ENCODE measurements at places on chromosomes 2 and 18.

DNA sequence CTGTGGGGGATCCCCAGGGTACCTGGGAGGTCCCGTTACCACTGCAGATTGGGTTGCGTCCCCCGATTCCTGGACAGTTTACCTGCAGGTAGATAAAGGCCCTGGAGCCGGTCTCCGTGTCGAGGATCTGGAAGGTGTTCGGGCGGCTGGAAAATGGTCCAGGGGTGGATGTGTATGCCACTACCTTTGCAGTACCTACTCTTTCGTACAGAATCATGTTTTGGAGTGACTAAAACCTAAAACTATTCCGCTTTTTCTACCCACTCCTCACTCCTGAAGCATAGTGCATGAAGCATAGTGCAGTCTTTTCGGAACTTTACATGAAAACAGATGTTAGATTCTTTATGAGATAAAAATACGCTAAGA lies 418 bp downstream of the WDR75 start:
- DNase-seq = no peak

DNA sequence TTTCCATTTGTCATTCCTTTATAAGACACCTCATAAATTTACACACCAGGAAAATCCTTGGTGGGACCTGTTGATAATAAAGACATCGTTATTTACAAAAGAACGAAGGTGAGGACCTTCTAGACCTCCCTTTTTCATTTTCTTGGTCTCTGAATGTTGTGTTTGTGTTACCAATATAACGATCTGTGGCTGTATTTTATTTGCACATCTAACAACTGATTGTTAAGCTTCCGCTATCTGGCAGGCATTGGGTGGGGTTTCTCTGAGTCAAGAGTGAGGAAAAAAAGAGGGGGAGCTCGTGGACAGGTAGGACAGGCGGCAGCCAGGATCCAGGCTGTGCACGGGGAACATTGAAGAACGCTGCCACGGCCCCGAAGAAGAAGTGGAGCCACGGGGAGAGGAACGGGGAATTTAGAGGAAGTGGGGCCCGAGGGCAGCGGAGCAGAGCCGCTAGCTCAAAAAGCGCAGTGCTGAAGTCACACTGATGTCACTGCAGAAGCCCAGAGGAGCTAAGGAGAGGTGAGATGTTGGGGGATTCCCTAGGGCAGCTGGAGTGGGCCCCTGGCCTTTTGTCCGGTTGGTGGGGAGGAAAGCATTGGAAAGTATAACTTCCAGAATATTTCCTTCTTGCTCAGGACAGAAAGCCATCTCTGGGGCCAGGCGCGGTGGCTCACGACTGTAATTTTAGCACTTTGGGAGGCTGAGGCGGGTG lies 20.9 kb upstream of the DNMT3A start:
- DNase-seq = peak; percentile 28

- DNase-seq = no peak
These were observed 612 bp downstream of the DIPK1C start for GRCh38 chr18:74456349-74457042.

GRCh38 chr2:200243441-200243840 lies 63.1 kb upstream of the SPATS2L start:
- no peak for DNase-seq

DNA sequence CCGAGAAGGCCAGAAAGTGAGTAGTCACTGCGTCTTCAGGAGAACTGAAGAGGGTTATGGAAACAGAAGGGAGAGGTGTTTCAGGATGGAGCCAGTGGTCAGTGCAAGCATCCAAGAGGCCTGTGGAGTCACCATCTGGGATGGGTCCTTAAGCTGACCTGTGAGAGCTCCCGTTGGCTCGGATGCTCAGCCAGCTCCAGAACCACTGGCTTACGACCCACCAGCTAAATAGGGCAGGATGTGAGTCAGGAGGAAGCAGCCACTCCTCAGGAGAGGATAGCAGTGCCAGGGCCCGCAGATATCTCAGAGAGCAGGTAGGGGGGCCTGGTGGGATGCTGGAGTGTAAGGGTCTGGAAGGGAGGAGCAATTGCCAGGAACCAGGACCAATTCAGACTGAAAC lies 63.1 kb upstream of the B3GNT7 start:
- DNase-seq = no peak

- no peak for DNase-seq
These were observed 217.7 kb downstream of the TNS1 start for GRCh38 chr2:217784996-217785543.

GRCh38 chr2:242056785-242057184 lies 187.3 kb downstream of the RTP5 start:
- DNase-seq = no peak

- no peak for DNase-seq
These were observed 96.7 kb downstream of the PMS1 start for GRCh38 chr2:189880832-189881492.

GRCh38 chr18:79507546-79508480 lies 112.1 kb downstream of the NFATC1 start:
- no peak for DNase-seq

GRCh38 chr2:39875182-39875913 lies 96.3 kb upstream of the THUMPD2 start:
- DNase-seq = no peak

DNA sequence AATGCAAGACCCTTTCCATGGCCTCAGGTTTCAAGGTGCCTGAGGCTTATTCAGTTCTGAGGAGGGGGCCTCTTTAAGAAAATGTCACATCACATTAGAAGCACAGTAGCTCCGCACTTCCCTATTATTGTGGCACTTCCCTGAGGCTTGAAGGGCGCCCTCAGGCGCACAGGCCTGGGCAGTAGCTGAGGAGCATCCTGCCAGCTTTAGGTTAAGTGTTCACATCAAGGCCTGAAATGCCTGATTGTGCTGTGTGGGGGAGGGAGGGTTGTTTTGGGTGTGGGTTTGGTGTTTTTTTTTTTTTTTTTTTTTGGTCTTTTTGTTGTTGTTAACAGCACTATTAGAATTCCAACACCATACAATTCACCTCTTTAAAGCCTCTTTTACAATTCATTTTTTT lies 107.9 kb downstream of the CABLES1 start:
- DNase-seq = no peak

DNA sequence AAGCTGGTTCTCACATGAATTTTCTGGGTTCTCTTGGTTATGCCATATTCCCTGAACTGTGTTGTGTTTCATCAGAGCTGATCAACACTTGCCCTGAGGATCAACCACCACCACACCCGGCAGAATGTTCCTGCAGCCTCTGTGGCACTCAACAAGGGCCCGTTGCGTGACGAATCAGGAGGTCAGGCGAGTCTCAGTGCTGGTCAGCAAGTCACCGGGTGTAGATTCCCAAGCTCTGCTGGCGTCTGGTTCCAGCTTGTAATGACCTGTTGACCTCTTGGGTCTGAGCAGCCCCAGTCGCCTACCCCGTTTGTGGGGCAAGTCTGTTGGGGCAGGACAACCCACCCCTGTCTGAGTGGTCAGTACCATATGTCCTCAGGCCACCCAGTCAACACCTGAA lies 46.0 kb downstream of the ADCY3 start:
- no peak for DNase-seq

DNA sequence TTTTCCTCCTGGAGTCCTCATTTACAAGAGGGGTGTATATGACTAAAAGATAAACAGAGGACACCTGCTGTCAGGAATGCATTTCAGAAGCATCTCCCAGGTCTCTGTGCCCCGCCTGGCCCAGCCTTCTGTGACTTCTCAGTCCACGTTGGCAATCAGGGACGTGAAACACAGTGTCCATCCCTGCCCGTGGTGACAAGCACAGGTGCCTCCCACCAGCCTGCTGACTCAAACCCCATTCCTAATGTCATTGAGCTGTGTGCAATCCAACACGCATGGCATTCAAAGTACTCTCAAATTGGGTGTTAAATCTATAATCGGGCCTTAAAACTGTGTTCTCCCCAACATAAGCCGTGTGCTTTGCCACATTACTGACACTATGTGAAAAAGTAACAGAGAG lies 343.2 kb downstream of the EIPR1 start:
- no peak for DNase-seq

DNA sequence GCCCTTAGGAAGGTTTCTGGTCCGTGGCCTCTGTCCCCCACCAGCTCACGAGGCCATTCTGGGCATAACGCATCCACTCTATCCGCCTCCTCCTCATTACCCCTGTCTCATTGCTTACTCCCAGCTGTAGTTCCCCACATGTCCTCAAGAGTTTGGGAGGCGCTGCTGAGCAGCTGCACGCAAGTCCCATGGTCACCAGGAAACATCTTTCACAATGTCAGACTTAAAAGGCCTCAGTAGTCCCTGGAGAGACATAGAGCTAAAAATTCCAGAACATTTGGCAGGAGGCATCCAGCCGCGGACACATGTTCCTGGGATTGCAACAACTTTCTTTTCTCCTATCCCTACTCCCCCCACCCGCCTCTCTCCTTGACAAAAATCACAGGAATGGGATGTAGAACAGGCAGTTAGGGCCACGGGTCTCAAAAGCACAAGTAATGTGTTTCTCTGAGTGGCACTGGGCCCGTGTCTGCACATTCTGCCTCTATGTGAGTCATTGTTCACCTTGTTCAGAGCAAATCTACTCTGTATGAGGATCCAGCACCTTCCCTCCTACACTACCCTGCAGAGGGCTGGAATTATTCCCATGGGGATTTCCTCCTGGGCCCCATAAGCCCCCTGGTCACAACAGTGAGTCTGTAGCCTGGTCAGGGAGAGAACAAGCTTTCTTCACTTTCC lies 8.1 kb downstream of the LBH start:
- no peak for DNase-seq

DNA sequence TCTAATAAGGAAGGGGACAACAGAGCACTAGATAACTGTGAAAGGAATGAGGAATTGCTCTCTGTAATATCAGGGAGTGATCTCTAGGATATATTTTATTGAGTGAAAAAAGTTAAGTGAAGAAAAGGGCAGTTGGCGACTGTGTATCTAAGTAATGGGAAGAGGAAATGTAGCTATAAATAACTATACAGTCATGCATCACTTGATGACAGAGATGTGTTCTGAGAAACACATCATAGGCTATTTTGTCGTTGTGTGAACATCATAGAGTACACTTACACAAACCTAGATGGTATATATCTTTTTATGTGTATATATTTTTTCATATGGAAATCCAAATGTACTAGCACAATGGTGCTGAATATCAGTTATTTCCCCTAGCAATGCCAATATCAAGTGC lies 329.3 kb downstream of the TXNL1 start:
- DNase-seq = no peak

DNA sequence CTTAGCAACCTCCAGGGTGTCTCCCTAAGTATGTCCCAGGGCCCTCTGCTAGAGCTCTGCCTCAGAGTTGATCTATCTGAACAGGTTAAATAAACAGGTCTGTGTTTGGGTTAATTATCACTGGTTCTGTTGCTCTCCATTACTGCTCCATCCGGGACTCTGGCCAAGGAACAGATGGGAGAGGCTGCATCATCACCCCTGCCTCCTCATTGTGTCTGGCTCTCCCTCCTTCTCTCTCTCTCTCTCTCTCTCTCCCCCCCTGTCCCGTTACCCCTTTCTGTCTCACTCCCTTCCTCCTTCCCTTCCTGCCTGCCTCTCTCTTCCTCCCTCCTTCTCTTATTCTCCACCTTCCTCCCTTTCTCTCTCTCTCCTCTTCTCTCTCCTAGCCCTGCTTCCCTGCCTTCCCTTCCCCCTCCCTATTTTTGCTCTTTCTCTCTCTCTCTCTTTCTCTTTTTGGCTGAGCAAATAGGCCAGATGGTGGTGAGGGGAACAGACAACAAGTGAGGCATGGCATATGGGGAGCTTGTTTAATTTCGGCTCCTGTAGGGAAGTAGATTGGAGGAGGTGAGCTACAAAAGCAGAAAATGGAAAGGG lies 62.1 kb downstream of the SETBP1 start:
- no peak for DNase-seq

DNA sequence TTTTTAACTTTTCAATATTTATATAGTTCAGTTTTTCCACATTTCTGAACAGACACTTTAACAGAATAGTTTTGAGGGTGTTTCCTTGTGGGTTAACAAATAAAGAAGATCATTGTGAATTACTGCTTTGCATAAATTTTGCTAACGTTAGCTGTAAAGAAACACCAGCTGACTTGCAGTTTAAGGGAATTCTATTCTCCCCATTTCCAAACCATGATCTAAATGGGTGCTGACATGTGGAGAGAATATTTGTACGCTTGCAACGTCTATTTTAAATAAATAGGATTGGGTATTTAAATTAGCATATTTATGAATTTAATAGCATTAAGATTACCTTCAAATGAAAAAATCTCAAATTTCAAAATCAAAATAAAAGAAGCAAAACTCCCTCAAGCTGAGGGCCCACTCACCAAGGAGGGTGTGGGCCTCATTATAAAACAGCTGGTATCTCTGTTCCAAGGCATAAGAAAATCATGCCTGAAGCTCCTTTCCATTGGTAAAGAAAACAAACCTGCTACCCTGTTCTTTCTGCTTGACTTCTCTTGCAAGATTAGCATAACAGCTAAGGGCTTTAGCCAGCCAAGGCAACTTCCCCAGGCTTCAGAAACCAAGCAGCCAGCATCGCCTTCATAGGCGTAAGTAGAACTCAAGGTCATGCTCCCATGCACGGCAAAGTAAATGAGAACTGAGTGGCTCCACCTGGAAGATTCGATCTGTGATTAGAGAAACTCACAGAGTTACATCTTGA lies 3.2 kb downstream of the MRO start:
- DNase-seq = no peak

DNA sequence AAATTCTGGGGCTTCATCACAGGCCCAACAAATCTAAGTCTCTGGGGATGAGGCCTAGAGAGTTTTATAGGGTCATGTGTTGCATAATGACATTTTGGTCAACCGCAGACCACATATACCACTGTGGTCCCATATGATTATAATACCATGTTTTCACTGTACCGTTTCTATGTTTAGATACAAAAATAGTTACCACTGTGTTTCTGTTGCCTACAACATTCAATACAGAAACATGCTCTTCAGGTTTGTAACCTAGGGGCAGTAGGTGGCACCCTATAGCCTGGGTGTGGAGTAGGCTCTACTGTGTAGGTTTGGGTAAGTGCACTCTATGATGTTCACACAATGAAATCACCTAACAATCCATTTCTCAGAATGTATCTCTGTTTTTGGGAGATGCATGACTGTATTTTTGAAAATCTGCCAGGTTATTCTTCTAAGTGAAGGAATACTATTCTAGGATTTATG lies 485.2 kb downstream of the PTPRM start:
- DNase-seq = no peak

All from stimulated activated CD4-positive, alpha-beta T cell treated with anti-CD3 and anti-CD28 coated beads, Interleukin-1b, Interleukin-23, amount 100 ng/mL, for 1 hour (primary cell).